T-cell (primary cell): ENCODE measurements at places on chromosomes 11 and 22. TPM values are rescaled to one million over a fixed set of nuclear protein-coding genes. Genes with fewer than 3 reads are reported as not detected.

Gene GAL
- total RNA-seq: not detected

Gene OR52I2
- total RNA-seq: not detected

Gene PGR
- 0.10 TPM for total RNA-seq

DNA sequence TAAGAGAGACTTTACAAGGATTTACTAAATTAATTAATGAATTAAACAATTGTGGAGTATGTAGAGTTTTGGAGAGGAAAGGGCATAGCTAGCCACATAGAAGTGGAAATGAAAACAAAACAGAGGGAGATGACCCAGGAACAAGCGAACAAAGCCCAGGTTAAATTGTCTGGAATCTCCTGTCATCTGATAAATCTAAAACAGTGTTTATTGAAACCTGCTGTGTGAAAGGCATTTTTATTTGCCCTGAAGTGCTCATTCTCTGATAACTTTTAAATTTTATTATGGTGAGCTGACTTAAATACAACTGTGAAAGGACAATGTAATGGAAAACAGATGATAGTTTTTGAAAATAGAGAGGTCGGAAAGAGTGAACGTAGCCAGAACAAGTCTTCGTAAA lies 682.8 kb upstream of the KIRREL3 start:
- H3K4me1 ChIP-seq: no peaks in the 10 kb centered on the region
- DNase-seq: no peak
- no peak overlapping the region for H3K27ac ChIP-seq
- no peaks in the 10 kb centered on the region for H3K36me3 ChIP-seq
- no peaks in the 10 kb centered on the region for H3K27me3 ChIP-seq

GRCh38 chr11:119084663-119085436 lies at the start of gene HMBS:
TSS of gene HMBS (plus strand) at chr11:119084881. CDS start at chr11:119085034, 153 bp downstream.
- H3K4me1 ChIP-seq: peaks cover 3% of the 10 kb centered on the region
- peaks cover 10% of the 10 kb centered on the region for H3K36me3 ChIP-seq
- no peaks in the 10 kb centered on the region for H3K27me3 ChIP-seq
- peak within 1 kb of the TSS; percentile 57 for H3K27ac ChIP-seq

GRCh38 chr22:46879083-46879482 lies 116.6 kb downstream of the TBC1D22A start:
- no peak overlapping the region for H3K27ac ChIP-seq
- DNase-seq: no peak
- no peak overlapping the region for H3K4me3 ChIP-seq
- H3K36me3 ChIP-seq: peaks cover 11% of the 10 kb centered on the region
- H3K27me3 ChIP-seq: no peaks in the 10 kb centered on the region
